ENCODE measurements at places on chromosomes 3 and 15.

DNA sequence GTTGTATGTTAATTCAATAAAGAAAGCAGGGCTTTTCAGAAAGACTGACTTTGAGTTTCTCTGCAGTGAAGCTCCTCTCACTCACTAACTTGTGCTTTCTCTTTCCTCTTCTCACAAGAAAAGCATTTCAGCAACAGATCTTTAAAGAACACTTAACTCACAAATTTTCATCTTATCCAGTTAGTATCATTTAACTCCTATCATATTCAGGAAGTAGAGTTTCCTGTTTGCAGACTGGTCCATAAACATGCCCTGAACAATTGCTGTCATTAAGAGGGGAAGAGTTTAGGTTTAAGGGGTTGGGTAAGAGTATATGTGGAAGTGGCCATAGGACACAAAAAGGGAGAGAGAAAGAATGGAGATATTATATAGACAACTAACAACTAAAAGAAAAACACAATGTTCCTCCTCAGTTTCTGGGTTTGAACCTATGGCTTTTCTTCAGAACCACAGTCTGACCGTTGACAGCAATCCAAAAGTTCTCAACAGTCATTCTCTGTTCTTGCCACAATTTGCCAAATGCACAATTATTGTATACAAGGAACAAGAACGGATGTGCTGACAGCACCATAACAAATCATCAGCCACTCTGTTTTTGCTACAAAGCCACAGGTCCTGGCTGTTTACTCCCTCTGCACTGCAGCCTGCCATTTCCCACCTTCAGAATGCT lies 63.9 kb downstream of the CHAC1 start:
- DNase-seq = no peak

GRCh38 chr15:81021321-81021720 lies 20.6 kb downstream of the TLNRD1 start:
- DNase-seq = no peak

DNA sequence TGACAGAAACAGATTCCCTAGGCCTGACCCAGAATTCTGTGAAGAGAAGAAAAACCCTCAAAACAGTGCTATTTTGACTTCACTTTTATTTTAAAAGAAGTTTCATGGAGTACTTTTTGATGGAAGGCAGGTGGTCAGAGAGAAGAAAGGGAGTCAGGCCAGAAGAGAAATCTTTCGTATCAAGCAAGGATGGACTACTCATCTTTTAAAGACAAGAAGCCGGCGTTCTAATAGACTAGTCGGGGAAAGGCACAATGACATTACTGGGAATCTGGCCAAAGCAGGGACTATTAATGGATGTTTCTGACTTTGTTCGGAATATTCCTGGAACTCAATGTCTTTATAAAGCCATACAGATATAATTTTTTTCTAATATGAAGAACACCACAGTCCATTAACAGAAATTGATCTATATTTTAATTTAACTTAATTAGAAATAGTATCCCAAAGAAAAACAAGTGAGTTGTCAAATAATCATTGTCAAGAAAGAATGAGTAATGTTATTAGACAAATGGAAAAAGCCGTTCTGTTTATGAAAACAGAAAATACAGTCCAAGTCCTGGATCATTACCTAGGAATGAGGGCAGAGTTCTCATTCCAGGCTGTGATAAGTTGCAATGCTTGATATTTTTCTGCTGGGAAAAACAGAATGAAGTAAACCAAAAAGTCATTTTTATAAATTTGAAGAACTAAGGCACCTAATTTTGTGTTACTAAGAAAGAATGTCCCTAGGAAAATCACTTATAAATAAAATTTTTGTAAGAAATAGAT lies 23.7 kb upstream of the PCOLCE2 start:
- no peak for DNase-seq

DNA sequence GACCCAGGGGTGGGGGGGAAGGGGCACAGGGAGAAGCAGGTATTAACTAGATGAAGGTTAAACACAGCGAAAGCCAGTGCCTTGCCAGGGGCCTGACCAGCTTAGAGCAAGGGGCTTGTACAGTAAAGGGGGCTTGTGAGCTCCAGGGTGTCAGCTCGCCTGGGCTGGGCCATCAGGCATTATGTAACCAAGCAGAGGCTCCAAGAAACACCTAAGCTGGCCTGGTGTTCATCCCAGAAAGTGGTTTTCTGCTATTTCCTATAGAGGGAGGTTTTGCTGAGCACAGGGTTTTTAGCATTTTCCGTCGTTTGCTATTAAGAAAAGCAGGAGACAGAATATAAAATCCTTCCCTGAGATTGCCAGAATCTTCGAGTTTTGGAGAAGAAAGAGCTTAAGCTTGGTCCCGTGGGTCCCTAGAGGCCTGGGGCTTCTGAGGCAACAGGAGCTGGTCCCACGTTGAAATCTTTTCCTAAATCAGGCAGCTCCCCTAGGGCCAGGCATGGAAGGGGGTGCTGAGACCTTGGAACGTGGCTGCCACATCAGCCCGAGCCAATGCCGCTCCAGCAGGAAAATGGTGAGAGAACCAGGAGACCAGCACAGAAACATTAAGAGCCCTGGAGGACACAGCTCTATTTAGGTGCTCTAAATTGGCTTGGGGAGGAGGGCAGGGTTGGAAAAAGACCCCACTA lies 71.4 kb downstream of the ISG20 start:
- no peak for DNase-seq

GRCh38 chr15:39431376-39431775 lies 149.5 kb upstream of the THBS1 start:
- no peak for DNase-seq

GRCh38 chr15:100339999-100340398 lies 1.8 kb downstream of the ADAMTS17 start:
- no peak for DNase-seq

DNA sequence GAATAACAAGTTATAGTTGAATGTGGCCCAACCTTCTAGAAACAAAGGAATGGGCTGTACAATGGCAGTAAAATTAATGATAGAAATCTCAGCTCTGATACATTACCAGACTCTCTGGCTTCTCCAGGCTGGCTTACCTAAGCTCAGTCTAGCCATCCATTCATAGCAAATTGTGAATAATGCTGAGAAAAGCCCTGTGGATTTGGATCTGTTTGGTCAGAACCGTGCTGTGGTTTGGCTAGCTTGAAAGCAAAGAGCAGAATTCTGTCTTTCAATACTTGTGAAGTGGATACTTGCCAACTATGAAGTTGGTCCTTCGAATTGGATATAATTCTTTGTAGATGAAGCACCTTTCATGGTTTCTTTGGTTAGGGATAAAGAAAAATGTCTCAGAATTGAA lies 199.1 kb downstream of the EPHA3 start:
- DNase-seq = no peak

DNA sequence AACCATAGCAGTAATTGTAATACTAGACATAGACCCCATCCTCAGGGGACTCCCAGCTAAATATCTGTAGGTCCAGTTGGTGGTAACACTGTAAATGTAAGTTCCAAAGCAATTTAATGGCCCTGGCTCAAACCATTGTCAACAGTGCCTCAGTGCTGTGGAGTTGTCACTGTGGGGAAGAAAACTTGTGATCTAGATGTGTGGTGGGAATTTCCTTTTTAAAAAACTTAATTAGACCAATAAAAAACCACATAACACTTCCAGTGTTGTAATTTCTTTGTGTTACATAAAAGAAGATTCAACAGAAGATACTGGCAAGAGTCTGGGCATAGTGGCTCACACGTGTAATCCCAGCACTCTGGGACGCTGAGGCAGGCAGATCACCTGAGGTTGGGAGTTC lies 138.6 kb upstream of the UMPS start:
- no peak for DNase-seq

DNA sequence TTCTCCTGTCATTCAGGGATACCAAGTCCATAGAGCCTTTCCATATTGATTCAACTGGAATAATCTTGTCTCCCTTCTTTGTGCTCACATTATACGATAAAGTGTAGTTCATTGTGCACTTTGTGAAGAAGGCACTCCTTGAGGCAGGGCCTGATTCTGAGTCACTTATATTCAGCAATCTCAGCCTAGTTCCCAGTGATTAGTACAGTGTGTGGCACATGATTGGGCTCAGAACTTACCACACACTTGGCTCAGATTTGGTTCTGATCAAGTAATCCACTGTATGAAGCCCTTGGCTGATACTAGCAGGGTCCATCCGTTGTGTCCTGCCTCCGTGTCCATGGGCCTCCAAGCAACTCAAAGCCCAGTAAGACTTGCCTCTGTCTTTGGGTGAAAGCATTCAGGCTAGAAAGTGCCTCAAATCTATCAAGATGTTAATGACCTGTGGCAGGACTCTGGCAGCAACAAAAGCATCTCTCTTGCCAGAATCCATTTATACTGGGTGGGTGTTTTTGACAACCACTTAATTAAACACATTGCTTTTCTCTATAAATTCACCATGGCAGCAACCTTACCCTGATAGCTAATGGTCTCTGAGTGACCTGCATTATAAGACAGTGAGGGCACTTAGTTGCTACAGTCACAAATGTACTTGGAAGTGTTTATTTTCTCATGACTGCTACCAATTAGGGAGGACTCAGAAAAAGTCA lies 51.3 kb downstream of the TPRG1 start:
- no peak for DNase-seq

DNA sequence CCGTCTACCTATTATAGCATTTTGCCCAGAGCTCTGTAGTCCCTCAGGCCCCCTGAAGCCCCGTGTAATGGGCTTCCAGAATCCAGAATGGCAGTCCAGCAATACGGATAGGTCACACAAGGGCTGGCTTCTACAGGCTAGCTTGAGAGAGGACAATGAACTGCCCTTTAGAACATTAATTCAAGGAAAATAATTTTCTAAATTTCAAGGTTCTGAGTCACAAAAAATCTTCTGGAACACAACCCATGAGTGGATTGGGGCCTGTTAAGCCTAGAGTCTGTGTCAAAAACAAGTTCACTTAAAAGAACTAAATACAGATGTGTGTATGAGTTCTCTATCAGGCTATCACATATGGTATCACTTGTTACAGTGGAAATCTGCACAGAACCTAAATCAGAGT lies 28.8 kb downstream of the DCP1A start:
- no peak for DNase-seq

DNA sequence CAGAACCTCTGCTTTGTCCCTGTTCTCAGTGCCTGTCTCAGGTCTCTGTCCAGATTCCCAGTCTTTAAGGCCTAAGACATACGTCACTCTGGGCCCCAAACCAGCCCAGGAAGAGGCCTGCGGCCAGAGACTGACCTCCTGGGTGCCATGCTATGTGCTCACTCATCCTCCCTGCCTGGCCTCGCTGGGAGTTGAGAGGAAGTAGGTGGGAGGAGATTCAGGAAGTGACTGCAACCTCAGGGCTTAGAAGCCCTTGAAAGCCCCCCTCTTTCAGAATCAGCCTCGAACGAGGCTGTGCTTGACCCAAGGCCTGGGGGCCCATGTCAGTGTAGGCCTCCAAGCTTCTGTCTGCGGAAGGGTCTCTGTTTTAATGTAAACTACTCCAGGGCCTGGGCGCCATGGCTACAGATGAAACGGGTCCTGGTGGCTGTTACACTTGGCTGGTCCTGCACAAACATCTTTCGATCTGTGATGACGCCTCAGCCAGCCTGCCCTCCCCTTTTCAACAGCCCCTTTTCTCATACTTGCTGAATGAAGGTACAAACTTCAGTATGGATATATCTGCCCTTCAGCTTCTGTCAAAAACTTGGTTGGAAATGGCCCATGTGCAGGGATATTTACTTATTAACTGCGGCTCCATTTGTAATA lies 11.7 kb downstream of the RASGRF1 start:
- no peak for DNase-seq

DNA sequence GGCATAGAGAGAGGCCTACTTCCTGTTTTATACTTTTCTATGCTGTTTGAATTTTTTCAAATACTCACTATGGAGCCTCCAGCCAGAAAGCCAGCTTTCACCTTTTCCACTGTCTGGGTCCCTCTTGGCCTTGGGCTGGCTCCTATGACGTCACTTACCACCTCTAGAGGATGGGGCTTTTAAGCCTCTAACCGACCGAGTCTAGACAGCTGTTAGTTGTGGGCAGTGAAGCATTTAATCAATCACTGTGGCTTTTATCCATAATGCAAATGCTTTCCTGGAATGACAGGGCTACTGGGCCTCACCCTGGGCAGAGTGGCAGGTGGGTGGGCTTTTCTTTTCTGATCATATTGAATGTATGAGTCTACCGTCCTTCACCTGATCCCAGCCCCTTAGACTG lies 61.9 kb downstream of the LRRK1 start:
- DNase-seq = no peak

- DNase-seq = peak; percentile 90
These were observed 8.2 kb upstream of the GRIP2 start for GRCh38 chr3:14548321-14548729.

GRCh38 chr3:99286266-99286845 lies 352.0 kb upstream of the COL8A1 start:
- DNase-seq = no peak

GRCh38 chr15:76286271-76286879 lies 24.9 kb downstream of the ETFA start:
- DNase-seq = no peak

DNA sequence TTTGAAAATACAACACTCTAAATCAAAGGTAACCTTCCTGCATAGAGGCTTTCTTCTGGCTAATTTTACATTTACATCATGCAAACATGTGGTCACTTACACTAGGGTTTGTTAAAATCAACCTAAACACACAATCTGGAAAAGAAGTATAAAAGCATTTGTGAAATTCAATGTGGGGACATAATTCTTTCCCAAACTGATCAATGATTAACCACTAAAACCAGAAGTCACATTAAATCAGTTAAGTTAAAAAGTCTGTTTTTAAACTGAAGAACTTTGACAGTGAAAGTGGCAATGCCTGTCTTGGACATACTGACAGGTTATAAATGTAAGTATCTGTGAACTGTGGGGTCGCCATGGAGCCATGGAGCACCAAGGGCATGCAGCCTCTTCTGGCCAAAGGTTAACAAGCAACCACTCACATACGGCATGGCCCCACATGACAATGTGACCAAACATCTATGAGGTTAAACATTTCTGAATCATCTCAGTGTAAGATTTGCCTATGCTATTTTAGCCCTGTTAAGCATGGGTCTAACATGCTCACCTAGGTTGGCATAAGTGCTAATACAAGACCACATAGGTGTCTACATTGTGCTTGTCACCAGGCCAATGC lies 278.2 kb downstream of the CTNNB1 start:
- DNase-seq = no peak

GRCh38 chr3:173876476-173876875 lies 478.9 kb downstream of the NLGN1 start:
- DNase-seq = no peak

- DNase-seq = no peak
These were observed 27.8 kb upstream of the AP4E1 start for GRCh38 chr15:50880651-50881114.

- DNase-seq = no peak
These were observed 155.6 kb downstream of the GOLGA6L4 start for GRCh38 chr15:84391191-84391590.

DNA sequence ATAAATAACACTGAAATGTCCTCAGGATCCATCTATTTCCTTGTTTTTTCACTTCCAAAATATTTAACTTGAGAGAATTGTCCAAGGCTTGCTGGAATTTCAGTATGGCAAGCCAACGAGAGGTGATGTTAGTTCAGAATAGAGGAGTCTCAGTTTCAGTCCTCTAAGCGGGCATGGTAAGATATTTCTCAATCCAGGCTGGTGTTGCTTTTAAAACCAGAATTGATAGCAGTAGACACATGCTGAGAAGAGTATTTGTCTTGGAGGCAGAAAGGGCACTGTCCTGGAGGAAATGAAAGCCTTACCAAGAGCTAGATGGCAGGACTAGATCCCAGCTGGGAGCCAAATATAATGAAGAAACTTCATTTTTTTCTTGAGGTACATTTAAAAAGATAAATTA lies 23.1 kb downstream of the PHLDB2 start:
- no peak for DNase-seq
